Stimulated activated CD4-positive, alpha-beta T cell treated with anti-CD3 and anti-CD28 coated beads, Interleukin-1b, Interleukin-23, amount 100 ng/mL, for 1 hour (primary cell): ENCODE measurements at places on chromosomes 2 and 18.

DNA sequence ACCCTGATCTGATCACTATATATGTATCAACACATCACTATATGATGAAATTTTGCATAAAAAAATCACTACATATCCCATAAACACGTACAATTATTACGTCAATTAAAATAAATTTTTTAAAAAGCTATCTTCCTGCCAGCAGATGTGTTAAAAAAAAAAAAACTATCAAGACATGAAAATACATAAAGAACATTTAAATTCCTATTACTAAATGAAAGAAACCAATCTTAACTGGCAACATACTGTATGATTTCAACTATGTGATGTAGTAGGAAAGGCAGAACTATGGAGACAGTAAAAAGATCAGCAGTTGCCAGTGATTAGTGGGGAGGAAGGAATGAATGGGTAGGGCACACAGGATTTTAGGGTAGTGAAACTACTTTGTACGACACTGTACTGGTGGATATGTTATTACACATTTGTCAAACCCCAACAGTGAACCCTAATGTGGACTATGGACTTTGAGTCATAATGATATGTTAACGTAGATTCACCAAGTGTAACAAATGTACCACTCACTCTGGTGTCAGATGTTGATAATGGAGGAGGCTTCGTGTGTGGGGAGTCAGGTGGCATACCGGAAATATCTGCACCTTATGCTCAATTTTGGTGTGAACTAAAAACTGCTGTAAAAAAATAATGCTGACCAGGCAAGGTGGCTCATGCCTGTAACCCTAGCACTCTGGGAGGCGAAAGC is 27.4 kb downstream of the USP34 start:
- no peak for DNase-seq

- DNase-seq = no peak
Measured at GRCh38 chr18:31273812-31274527, 44.0 kb upstream of the DSG1 start.

- no peak for DNase-seq
Measured at GRCh38 chr2:210792000-210792399, 235.6 kb downstream of the CPS1 start.

- no peak for DNase-seq
Measured at GRCh38 chr2:199812493-199812892, 38.5 kb downstream of the FTCDNL1 start.

- DNase-seq = no peak
Measured at GRCh38 chr2:191012845-191013681, 908 bp downstream of the STAT1 start.

GRCh38 chr18:58682429-58683069 is 11.3 kb downstream of the MALT1 start:
- no peak for DNase-seq

DNA sequence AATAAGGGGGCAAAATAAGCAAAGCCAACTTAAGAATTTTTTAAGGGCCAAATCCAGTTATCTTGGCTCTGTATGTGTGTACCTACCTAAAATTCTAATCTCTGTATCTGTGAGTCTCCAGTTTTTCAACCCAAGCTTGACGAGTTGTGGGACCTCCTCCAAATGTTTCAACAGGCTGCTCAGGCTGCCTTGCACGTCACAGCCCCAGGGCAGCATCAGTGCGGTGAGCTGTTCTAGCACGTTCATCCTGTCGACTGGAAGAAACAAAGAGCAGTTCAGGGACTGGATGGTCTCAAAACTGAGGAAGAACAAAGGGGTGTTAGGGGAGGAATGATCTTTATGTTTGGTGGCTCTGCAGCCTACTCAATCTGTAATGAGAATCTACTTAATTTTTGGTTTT is 29.4 kb downstream of the NLRC4 start:
- DNase-seq = no peak

DNA sequence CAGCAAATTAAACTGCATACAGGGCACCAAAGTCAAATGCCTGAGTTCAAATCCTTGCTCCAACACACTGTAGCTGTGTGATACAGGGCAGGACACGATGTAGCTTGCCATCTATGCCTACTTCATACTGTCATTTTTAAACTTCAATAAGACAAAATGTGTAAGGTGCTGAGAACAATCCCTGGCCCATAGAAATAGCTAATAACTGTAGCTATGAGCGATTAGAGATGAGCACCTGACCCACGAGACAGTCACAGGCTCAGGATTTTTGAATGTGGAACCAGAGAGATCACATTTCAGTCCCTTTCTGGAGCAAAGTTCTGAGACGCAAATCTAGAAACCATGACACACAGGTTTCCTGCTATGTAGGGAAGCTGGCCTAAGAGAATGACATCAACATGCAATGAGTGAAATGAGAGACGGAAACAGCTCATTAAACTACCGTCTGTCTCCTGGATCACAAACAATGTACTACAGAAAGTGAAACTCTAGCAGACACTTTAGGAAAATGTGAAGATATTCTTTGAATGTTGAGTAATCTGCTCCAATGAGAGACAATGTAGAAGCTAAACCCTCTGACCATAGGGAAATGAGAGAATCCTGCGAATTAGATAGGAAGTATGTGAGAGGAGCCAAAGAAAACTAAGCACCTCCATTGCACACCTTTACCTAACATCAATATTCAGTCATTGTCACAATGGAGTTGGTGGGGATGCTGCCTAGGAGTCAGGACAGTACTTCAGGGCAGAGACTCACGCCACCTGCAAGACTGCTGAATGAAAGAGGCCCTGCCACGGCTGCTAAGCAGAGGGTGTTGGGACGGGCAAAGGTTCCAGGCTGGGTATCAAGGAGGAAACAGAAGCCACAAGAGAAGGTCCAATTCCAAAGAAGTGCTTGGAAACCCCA is 25.5 kb downstream of the B4GALT6 start:
- DNase-seq = no peak

DNA sequence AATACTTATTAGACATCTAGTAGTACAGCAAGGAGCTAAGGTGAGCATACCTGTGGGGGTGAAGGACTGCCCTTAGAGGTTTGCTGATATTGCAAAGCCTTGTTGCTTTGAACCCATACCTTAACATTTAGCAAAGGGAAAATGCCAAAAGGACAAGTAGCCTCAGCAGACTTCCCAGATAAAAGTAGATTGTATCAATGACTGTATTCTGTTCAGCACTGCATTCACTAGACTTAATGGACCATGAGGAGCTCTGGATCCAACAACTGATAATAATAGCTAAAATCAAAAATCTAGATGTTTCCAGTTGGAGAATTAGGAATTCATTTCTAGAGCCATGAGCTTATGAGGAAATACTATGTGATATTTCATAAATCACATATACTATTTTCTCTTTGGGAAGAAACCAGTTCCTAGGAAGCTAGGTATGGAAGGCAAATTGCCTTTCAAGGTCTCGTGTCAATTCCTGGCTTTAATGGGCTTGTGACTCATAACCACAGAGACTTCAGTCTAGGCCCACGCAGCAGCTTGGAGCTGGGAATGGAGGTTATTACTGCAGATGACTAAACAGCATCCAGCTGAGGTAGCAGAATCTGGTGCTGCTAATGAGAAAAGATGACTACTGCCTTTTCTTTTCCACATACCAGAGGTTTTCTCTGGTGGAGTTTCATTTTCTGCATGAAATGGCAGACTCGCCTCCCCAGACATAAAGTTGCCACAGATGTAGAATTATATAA is 191.2 kb upstream of the NABP1 start:
- no peak for DNase-seq

- no peak for DNase-seq
Measured at GRCh38 chr2:150166313-150167051, 321.0 kb downstream of the RND3 start.

DNA sequence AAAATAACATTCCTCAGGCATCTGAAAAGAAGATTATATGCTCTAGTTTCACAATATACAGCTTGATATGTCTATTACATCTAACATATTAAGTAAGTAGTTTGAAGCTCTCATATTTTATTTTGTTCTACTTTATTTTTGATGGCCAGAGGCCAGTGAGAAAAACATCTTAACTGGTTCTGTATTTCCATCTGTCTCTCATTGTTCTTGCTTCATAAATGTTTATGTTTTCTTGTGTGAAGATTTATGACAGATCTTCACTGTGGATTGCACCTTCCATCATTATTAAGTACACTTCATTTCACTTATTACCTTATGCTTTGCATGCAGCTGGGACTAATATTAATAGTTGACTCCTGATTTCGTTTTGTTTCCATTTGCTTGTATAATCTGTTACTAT is 511.2 kb downstream of the TSN start:
- no peak for DNase-seq

- DNase-seq = no peak
Measured at GRCh38 chr2:118520246-118520645, 327.2 kb downstream of the EN1 start.

- DNase-seq = no peak
Measured at GRCh38 chr18:23314672-23315071, 138.4 kb upstream of the RIOK3 start.

DNA sequence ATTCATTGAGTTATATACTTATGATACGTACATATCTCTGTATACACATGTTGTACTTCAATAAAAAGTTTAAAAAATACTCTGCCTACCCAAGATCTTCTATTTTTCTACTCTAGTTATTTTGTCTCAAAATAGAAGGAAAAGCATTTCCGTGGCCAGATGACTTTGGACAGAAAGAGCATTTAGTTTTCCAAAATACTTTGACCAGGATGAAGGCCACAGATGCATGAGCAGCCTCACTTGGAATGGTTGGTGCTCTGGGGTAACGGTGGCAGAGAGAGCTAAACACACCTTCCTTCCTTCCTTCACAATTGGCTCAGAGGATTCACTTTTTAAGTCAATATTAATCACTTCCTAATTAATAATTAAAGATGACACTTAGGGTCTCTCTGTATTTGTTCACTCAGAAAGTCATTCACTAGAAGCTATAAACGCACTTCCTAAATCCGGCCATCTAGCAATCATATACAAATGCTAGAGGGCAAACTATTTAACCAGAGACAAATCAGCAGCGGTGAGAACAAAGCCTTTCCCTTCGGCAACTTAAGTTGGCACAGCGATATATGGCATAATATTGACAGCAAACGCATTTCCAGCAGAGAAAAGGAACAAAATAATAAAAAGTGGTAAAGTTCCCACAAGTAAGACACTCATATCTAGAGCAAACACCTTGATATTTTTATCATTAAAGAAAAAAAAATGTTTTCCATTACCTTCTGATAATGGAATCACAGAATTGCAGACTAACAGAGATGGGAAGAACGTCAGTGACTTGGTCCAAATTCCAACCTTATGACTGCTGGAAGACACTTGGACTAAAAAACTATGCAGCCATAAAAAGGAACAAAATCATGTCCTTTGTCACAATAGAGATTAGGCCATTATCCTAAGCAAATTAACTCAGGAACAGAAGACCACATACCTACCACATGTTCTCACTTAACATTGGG is 55.9 kb upstream of the NARS1 start:
- no peak for DNase-seq

DNA sequence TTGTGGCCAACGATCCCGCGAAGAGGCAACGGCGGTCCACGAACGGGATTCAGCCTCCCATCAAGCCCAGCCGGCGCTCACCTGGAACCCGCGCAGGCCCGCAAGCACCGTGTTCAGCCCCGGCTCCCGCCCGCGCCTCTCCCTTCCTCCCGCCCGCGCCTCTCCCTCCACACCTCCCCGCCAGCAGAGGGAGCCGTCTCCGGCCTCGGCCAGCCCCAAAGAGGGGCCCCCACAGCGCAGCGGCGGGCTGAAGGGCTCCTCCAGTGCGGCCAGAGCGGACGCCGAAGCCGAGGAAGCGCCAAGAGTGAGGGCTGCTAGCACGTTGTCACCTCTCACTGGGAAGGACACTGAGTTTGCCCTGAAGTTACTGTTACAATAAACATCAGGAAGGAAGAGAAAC is 55.3 kb upstream of the LAPTM4A start:
- DNase-seq = no peak
